Fibroblast of lung (primary cell): ENCODE measurements at places on chromosomes 6 and 20. TPM values are rescaled to one million over a fixed set of nuclear protein-coding genes. Genes with fewer than 3 reads are reported as not detected.

The SMOC2 gene
- 0.02 TPM in 1 of 2 replicates, not detected in the other for polyA plus RNA-seq

The PPP1R14C gene
- not detected in 2 replicates for polyA plus RNA-seq

The SPATA25 gene
- 0.11 and 0.19 TPM in 2 replicates for polyA plus RNA-seq

The TTK gene
- 4.9 and 20.6 TPM in 2 replicates for polyA plus RNA-seq

The TNXB gene
- 8.1 and 13.0 TPM in 2 replicates for polyA plus RNA-seq

The TUBB2A gene
- polyA plus RNA-seq = 133 and 137 TPM in 2 replicates

The SNPH gene
- 0.85 and 1.3 TPM in 2 replicates for polyA plus RNA-seq

The LY86 gene
- polyA plus RNA-seq = not detected in 2 replicates

The SCUBE3 gene
- polyA plus RNA-seq = 0.29 and 1.2 TPM in 2 replicates

The IL17A gene
- polyA plus RNA-seq = not detected in 2 replicates

The EPHA7 gene
- polyA plus RNA-seq = 0.03 TPM in 1 of 2 replicates, not detected in the other

The EYS gene
- polyA plus RNA-seq = 0.01 TPM in 1 of 2 replicates, not detected in the other

The ADIG gene
- polyA plus RNA-seq = not detected in 2 replicates

The HLA-DMB gene
- 0.28 TPM in 2 replicates for polyA plus RNA-seq

The AMD1 gene
- polyA plus RNA-seq = 92.5 and 107 TPM in 2 replicates

The SLC52A3 gene
- not detected in 2 replicates for polyA plus RNA-seq

The PI3 gene
- polyA plus RNA-seq = not detected in 2 replicates

The NR2E1 gene
- not detected in 2 replicates for polyA plus RNA-seq

The TMEM74B gene
- not detected in 2 replicates for polyA plus RNA-seq

The BEND3 gene
- polyA plus RNA-seq = 1.7 and 2.1 TPM in 2 replicates

The BACH2 gene
- 2.2 TPM in 2 replicates for polyA plus RNA-seq

The TREM2 gene
- polyA plus RNA-seq = not detected in 2 replicates

The ADGB gene
- polyA plus RNA-seq = not detected in 2 replicates

The PRR18 gene
- polyA plus RNA-seq = 0.01 TPM in 1 of 2 replicates, not detected in the other
